ENCODE measurements at places on chromosomes 5 and 9.

DNA sequence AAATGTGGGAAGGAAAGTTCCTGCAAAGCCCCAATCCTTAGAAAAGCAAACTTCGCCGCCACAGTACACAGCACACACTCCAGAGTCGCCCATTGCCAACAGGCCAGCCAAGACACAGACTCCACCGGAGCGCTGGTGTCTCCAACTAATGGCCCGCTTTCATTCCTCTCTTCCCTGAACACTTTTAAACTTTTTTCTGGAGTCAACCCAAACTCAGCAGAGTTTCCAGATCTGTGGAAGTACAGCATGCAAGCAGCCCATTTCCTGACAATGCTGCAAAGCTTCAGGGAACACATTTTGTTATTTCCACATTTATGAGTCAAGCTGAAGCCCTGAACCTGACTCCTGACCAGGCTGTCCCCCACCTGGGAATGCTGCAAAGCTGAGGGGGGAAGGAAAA, 351.9 kb downstream of the NFIB start:
- DNase-seq = no peak

- peak; percentile 40 for DNase-seq
Measured at GRCh38 chr5:129118405-129118804, 23.9 kb downstream of the ISOC1 start.

- no peak for DNase-seq
Measured at GRCh38 chr5:24681106-24681505, 36.3 kb upstream of the CDH10 start.

GRCh38 chr9:133637451-133638055, 1.4 kb downstream of the DBH start:
- no peak for DNase-seq

DNA sequence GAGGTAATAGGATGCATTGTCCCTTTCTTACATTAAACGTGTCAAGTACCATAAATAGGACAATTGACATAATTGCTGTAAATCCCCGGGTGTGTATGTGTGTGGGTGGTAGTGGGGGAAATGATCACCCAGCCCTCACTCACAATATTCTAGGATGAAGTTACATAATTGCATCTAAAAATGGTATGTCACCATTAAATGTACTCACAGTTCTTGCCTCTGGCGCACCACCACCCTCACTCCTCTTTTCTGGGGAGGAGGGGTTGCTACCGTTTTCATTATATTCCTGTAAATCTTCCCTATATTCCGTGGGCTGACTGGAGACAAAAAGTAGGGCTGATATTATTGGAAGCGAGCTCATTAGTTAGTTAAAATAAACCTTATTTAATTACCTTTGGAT, 563.8 kb downstream of the TLR4 start:
- no peak for DNase-seq

DNA sequence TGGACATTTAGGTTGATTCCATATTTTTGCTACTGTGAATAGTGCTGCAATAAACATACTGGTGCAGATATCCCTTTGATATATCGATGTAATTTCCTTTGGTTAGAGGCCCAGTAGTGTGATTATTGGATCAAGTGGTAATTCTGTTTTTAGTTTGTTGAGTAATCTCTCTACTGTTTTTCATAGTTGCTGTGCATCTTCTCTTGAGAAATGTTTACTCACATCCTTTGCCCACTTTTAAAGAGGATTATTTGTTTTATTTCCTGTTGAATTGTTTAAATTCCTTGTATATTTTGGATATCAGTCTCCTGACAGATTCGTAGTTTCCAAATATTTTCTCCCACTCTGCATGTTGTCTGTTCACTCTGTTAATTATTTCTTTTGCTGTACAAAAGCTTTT, 352.6 kb upstream of the TARS1 start:
- no peak for DNase-seq

GRCh38 chr5:176447591-176447977, 601 bp upstream of the FAF2 start:
- DNase-seq = peak; percentile 43

DNA sequence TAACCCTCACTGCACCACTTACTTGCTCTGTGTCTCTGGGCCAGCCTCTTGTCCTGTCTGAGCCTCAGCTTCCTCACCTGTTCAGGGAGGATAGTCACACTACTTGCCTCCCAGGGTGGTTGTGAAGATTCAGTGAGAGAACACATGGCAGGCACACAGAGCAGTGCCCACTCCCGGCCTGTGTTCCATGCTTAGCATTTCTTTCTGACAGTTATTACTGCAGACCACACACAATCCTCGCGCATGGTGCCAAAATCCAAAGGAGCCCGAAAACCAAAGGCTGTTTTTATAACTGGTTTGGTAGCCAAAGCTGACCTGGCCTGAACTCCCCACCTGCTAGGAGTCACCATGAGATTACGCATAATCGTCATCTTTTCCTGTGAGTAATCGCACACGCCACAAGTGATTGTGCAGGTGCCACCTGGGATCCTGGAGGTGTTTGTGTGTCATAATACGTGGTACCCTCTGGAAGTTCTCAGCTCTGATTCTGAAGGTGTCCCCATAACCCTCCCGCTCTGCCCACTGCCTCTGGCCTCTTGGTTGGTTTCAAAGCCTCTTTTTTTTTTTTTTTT, 84.6 kb upstream of the FBXW11 start:
- no peak for DNase-seq

DNA sequence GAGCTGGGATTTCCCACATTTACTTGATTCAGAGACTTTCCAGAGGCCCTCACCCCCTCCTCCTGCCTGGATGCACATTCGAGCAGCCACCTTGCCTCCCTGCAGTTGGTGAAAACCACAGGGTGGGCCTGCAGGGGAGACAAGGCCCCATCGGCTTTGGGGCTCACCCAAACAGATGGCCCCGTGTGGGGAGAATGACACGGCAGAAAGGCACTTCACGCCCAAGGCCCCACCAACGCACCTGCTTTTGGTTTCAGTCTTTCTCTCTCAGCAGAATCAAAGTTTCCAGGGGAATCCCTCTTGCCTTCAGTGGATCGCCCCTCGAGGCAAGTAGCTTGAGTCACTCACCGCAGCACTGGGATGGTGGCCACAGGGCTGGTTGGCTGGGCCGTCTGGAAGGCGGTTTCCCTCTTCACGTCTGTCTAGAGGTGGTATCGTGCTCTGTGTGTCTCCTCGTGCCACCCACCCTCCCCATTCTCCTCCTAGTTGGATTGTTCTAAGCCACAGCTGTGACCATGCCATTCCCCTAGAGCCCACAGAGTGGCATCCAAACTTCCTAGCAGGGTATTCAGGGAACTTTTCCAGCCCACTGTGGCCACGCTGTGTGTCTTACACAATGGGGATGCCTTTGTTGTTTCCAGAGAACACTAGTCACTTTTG, 31.8 kb downstream of the SEC61B start:
- DNase-seq = no peak

GRCh38 chr5:166845044-166845443, 1446.4 kb upstream of the WWC1 start:
- no peak for DNase-seq

GRCh38 chr5:3604501-3604900, 8.9 kb downstream of the IRX1 start:
- no peak for DNase-seq

- no peak for DNase-seq
Measured at GRCh38 chr5:116382032-116382873, 192.4 kb downstream of the SEMA6A start.
